ENCODE measurements at places on chromosomes 11 and 22.

DNA sequence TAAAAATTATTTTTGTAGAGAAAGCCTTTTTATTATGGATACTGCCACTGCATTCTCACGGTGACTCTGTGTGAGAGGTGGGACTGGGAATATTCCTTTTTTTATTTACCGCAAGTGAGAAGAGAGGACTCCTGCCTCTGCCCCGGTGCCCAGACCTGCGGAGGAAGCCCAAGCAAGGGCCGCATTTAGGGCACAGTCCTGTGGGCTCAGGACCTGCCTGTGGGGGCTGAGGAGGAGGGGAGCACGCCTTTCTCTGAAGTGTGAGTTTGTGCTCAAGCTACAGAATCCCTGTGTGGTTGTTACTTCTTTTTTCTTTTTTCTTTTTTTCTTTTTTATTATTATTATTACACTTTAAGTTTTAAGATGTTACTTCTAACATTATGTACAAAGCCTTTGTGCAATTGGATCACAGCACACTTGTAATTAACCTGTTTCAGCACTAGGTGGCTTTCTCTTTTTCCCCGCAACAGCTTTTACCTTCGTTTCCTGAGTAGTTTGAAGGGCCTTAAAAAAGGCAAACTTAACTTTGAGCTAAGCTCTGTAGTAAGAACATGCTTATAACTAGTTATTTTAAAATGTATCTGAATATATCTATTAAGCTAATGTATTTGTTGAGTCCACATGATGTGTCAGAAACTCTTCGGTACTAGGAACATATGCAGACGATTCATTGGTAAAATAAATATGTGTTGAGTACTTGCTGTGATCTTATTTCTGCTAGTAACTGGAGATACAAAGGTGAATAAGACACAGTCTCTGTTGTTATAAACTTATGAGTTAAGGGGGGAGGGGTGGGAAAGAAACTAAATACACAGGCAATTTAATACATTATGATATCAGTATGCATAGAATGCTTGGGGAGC is 18.3 kb downstream of the AMOTL1 start:
- no peak for DNase-seq

DNA sequence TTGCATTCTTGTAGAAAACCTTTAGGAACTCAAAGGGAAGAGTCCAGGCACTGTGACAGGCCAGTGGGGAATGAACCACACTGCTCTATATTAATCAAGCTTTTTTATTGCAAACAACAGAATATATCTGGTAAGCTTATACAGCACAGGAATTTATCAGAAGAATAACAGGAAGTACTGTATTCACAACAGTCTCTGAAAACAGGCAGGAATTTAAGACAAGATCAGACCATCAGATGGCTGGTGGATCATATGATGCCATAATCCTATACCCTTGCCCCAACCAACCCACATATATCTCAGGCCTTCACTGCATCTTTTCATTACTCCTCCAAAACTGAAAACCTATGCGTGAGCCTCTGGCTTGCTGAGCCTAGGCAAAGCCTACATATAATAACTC is 1.0 kb upstream of the HTATIP2 start:
- DNase-seq = no peak

DNA sequence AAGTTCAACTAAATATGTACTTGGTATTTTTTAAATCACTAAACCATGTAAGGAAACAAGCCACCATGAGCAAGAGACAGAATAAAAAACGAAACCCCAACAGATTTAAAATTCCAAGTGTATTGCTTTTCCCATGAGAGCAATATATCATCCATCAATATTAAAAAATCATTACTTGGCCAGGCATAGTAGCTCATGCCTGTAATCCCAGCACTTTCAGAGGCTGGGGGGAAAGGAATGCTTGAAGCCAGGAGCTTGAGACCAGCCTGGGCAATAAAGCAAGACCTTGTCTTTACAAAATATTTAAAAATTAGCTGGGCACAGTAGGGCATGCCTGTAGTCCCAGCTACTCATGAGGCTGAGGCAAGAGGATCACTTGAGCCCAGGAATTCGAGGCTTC is 190.8 kb downstream of the TTC28 start:
- DNase-seq = no peak

- no peak for DNase-seq
These were observed 33.0 kb downstream of the CCDC34 start for GRCh38 chr11:27329867-27330632.

DNA sequence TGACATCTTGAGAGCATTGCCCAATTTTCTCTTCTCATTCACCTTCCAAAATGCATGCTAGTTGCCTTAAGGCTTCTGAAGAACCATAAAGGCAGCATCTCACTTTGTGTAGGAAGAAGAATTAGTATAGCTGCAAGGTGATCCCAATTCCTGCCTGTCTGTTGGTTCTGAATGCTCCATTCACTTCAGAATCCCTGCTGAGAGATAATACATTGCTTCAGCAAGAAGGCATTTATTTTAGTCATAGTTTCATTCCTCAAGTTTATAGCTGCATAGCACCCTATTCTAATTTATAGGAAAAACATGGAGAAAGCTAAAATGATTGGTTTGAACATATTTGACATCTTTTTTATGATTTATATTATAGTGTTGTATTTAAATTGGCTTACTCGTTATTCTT is 181.3 kb downstream of the METTL15 start:
- no peak for DNase-seq

DNA sequence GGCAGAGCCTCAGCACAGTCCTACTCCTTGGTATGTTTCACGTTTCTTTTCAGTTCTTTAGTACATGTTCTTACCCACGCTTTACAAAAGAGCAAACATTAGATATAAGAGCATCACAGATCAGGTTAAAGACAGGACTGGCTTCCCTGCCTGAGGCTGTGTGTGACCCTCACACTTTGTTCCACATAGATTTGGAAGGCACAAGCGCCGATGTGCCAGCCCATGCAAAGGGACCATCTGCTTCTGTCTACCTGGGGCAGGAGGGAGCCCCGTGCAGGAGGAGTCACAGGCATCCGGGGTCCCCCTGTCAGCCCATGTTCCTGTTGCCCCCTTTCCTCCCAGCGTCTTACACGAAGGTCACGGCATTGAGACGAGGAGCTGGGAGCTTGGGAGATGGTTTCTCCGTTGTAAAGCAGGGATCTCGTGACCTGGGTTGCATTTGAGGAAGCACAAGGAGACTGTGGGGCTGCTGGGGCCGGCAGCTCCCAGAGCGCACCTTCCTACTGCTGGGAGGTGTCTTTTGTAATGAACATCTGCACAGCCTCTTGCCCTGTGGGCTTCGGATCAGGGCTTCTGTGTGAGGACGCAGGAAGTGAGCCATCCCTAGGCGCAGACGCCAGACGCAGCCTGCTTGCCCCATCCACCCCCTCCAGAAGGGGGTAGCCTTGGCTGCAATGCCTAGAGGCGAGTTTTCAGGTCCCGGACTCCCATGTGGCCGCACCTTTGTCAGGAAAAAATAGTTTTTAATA is 72.6 kb downstream of the SCN3B start:
- DNase-seq = no peak

GRCh38 chr11:102589047-102589459 is 36.1 kb downstream of the MMP20 start:
- DNase-seq = no peak
